Activated T-cell treated with anti-CD3 and anti-CD28 coated beads for 24 hours (primary cell): ENCODE measurements at places on chromosomes 12 and 14.
A peak's percentile ranks its signal among the peaks of the same experiment; 100 is the strongest.

- no peak for DNase-seq
Measured at GRCh38 chr14:46550836-46551235, 100.7 kb downstream of the RPL10L start.

GRCh38 chr14:89037065-89037464 is 212.6 kb downstream of the TTC8 start:
- no peak for DNase-seq

DNA sequence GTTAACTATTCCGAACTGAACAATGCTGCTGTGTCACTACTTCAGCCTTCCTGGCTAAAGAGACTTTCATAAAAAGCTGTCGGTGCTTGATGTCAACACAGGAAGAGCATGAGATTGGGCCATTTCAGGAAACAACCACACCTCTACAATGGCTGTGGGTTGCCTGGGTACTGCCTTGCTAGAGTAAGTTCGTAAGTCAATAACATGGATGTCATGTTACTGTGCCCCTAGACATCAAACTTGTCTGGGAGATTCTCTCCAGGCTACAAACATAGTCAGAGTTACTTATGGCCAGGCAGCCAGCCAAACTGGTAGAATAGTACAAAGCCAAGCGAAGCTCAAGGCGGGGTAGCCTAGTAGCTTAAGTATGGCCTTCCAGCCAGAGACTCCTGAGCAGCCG is 23.1 kb downstream of the MAX start:
- DNase-seq: no peak

GRCh38 chr14:103707329-103708263 is 7.7 kb downstream of the XRCC3 start:
- no peak for DNase-seq

- DNase-seq: no peak
Measured at GRCh38 chr14:71358209-71358931, 451.1 kb downstream of the PCNX1 start.

- no peak for DNase-seq
Measured at GRCh38 chr12:109115758-109116610, at the start of gene ACACB. Gene ACACB, plus strand, starts transcription at chr12:109116587. Its CDS starts 22,819 bp downstream, at chr12:109139406.

DNA sequence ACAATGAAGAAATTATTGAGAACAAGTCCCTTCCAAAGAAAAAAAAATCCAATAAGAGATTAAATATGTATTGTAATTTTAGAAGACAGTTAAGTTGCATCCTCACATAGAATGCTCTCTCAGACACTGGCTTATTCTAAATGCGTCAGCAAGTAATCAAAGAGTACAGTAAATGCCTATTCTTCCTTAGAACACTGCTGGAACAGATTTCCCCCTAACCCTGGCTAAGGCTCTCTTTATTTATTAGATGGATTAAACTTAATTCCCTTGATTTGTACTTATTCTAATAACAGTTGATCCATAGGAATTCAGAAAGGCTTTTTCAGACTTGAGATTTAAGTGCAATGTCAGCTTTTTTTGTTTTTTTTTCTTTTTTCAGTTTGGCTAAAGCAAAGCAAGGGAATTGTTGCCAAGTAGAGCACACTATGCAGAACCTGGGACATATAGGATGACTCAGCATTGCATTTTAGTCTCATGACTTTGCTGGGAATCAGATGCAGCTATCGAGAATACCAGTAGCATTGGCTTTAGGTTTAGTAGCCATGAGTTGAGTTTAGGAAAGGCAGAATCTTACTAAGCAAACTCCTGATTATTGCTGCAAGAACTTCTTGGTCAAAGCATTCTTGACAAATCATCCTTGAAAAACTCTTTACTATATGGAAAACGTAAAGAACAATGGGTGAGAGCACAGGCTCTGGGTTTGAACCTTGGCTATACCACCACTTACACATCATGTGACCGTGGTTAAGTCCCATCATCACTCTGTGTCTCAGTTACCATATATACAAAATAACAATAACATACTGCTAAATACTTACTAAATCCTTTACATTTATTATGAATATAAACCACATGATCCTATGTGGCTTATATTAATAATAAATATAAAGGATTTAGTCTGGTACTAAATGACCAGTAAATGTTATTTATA is 26.7 kb downstream of the MED21 start:
- DNase-seq: no peak

DNA sequence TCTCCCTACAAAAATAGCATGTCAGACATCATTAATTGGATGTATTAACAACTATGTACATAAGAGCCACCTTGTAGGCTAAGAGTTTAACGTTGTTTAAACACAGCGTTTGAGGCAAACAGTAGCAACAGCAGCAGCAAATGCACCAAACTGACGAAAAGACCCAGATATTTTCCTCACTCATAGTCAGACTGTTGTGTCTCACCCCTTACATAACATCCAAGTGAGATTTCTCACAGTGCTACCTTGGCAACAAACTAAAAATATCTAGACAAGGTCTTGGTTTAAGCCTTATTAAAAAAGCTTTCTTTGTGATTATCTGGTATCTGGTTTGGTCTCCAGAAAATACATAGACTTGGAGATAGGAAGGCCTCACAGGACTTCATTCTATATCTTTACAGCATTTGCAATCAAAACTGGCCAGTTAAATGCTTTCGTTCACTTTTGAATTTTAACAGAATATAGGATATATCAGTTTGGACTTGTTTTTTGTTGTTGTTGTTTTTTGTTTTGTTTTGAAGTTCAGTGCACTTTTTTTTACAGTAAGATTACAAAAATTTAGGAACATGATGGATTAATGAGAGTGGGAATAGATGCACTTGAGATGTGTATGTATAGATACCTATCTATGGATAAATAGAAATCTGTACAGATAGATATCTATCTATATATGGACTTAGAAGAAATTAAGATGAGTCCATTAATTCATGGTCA is 4.1 kb downstream of the BHLHE41 start:
- no peak for DNase-seq

DNA sequence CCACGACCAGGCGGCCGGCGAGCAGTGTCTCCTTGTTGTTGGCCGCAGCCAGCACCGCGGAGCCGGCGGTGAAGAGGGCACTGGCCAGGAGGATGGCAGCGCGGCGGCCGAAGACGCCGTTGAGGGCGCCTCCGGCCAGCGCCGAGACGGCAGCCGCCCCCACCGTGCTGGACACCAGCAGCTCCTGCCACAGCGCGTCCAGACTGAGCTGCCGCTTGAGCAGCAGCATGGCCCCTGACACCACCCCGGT is 691 bp downstream of the SLC2A13 start:
- DNase-seq: no peak

- peak; percentile 49 for DNase-seq
Measured at GRCh38 chr12:13278249-13278787, 81.8 kb downstream of the EMP1 start.

GRCh38 chr12:6452245-6452943 is 552 bp downstream of the TAPBPL start:
- no peak for DNase-seq

GRCh38 chr12:112303004-112303403 is 79.2 kb downstream of the HECTD4 start:
- DNase-seq: peak; percentile 40

GRCh38 chr12:110929818-110930217 is 9.4 kb upstream of the MYL2 start:
- DNase-seq: no peak

- no peak for DNase-seq
Measured at GRCh38 chr12:96136161-96136560, 58.0 kb upstream of the ELK3 start.

GRCh38 chr14:90319634-90320541 is 11.9 kb downstream of the NRDE2 start:
- no peak for DNase-seq

- DNase-seq: no peak
Measured at GRCh38 chr12:99985129-99985570, 414 bp upstream of the ANKS1B start.

GRCh38 chr14:96202441-96203094 is 2.1 kb upstream of the BDKRB2 start:
- DNase-seq: no peak

GRCh38 chr12:87667378-87667777 is 361.8 kb downstream of the C12orf50 start:
- DNase-seq: no peak

GRCh38 chr14:82190742-82191141 is 657.1 kb upstream of the SEL1L start:
- no peak for DNase-seq

DNA sequence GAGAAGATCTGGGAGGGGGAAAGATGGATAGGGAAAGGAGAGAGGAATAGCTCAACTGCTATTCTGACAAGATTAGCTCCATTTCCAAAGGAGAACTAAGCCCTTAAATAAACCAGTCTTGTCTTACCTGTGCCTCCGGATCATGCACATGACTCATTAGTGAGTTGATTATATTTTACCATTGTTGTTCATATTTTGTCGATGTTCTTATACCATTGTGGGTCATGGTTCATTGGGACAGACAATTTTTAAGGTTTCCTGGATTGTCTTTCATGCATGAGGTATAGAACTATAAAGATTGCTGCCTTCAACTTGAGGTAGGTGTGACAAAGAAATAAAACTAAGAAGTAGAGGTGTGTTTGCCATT is 243.0 kb upstream of the ATP2B1 start:
- no peak for DNase-seq

- peak; percentile 1 for DNase-seq
Measured at GRCh38 chr12:39103552-39104165, 198.3 kb upstream of the CPNE8 start.

DNA sequence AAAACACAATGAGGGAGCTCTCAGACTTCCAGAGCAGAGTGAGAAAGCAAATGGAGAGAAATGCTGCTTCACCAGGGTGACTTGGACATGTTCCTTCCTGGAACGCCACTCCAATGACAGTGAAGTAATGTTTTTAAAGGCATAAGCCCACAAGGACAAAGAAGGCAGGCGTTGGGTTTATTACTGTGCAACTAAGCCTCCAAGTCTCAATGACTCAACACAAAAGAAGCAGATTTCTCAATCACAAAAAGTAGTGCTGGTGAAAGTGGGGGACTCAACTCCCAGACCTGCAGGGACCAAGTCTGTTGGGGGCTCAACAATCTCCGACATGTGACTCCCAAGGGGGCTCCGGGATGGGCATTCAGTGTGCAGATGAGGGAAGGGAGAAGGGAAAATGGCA is 505.2 kb downstream of the BCL11B start:
- DNase-seq: no peak

DNA sequence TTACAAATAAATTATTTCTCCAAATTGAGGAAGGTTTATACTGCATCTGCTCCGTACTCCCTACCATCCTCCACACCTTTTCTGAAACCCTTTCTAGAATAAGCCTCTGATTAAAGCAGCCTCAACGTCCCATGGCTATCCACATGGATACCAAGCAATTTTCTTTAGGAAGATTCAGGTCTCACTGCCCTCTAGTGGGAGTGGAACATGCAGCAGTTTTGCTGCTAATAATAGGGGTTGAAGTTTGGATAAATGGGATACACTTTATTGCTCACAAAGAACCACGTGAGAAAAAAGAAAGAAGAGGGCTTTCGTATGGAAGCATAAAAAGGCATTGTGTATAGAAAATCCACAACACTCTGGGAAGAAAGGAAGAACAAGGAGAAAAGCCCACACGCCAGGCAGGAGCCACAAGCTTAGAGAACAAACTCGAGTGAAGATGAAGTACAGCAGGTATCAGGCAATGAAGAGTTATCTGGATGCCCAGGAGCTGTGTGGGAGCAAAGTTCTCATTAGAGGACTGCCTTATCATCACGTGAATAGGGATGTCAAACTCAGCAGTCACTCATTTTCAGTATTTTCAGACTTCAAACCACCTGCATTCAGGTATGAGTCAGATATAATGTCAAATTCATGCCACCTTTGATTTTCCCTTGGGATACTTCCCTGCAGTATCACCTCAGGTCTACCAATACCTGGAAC is 45.8 kb downstream of the CCER1 start:
- DNase-seq: no peak

DNA sequence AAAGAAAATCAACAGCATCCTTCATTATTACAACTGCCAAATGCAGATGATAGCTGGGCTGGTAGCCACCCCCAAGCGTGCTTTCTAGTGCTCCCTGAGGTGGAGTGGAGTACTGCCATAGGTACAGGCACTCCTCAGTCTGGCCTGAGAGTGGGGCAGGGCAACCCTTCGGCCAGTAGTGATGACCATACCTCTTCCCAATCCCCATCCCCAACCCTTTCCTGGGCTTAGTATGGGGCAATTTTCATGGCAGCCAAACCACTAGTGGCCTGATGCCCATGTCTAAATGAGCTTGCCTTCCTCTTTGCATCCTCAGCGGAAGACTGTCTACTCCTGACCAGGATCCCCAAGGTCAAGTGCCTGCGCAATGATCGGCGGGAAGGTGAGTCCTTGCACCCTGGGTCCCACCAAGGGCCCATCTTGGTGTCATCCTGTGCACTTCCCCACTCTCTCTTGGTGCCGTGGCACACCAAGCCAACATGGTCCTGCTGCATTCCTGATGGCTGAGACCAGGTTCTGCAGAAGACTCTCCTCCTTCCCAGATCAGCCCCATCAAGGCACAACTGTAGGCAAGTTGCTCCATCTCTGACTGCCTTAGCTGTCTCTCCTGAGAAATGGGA is 65.8 kb downstream of the GALNT16 start:
- no peak for DNase-seq

DNA sequence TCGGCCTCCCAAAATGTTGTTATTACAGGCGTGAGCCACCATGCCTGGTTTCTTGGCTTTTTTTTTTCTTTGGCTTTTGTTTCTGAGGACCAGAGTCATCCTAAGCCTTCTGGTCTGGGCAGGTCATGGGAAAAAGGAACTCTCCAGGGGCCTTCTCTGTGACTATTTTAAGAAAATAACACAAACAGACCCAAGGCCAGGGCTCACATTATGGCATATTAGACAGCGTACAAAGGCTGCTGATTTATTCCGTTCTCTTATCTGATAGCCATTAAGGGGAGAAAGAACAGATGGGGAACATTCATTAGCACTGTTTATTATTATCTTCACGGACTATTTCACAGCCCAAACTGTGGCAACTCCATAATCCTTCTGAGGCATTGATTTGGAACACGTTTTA is 28.8 kb upstream of the MANSC4 start:
- no peak for DNase-seq

DNA sequence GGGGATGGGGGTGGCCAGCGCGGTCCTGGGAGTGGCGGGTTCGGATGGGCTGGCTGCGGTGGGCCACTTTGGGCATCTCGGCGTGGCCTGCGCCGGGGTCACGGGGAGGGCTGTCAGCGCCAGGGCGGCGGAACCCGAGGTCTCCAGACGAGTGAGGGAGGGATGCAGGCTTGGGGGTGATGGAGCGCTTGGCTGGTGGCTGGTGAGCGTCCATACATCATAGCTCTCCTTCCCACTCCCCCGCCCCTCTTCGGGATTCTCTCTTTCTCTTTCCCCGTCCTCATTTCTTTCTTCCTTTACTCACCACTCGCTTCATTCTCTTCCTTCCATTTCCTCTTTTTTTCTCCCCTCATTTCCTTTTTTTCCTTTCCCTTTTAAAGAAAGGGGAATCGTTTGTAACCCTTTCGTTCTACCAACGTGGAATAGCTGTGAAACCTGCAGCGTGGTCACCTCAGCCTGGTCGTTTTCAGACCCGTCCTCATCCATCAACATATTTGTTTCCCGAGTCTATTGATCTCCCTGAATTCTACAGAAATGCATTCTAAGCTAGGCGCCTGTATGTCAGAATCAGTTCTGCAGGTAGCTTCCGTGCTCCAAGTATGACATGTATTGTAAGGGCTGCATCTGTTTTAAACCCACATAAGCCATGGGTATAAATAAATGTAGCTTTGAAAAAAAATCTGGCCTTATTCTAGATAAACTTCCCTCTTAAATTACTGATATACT is 260.3 kb upstream of the E2F7 start:
- no peak for DNase-seq

GRCh38 chr12:53652366-53652765 is 23.5 kb downstream of the ATP5MC2 start:
- DNase-seq: no peak
